Choroid plexus epithelial cell (primary cell): ENCODE measurements at places on chromosomes 13 and 19.

DNA sequence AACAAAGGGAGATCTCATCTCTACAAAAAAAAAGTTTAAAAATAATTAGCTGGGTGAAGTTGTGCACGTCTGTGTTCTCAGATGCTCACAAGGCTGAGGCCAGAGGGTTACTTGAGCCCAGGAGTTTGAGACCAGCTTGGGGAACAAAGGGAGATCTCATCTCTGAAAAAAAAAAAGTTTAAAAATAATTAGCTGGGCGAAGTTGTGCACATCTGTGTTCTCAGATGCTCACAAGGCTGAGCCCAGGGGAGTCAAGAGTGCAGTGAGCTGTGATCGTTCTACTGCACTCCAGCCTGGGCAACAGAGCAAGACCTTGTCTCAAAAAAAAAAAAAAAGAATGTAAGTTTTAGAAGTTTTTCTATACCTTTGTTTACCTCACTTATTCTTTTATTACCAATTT lies 127.3 kb downstream of the FGF9 start:
- DNase-seq = no peak

GRCh38 chr13:74026753-74027152 lies 107.5 kb downstream of the KLF12 start:
- peak; percentile 86 for DNase-seq

DNA sequence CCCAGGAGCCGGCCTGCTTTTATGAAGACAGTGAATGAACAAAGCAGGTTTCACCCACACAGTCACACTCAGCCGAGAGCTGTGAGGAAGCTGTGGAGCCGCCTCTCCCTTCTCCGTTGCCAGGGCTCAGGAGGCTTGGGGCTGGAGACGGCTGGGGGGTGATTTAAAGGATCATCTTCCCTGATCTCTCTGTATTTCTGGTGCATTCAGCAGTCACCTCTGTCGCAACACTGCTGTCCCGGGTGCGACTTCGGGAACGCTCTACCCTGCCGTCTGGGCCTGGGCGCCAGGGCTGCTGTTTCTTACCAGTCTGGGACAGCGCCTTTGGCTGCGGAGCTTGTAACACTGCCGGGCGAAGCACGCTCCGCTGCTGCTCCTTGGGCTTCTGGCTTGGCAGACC lies 18.1 kb downstream of the CAPS start:
- DNase-seq = no peak

DNA sequence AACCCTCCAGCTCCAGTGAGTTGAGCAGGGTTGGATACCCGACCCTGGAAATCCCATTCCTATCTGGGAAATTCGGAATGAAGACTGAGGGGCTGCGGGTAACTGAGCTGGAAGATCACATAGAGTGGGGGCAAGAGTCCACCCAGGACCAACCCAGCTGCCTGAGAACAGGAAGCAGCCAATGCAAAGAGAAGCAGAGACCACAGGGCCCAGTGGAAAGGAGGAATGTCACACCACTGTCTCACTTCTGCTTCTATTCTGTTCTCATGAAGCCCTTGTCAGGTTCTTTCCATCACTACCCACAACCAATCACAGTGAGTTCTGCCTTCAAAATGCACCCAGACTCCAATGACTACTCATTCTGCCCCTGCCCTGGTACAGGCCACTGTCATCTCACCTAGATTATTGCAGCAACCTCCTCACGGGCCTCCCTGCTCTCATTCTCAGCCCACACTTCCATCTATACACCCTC lies 15.3 kb downstream of the DYRK1B start:
- no peak for DNase-seq

GRCh38 chr13:113845723-113846635 lies 17.9 kb downstream of the GAS6 start:
- no peak for DNase-seq

GRCh38 chr13:65856431-65856830 lies 1373.7 kb downstream of the PCDH9 start:
- peak; percentile 82 for DNase-seq

GRCh38 chr19:42068361-42068755 lies 1.6 kb downstream of the GRIK5 start:
- no peak for DNase-seq

- no peak for DNase-seq
Observed at GRCh38 chr19:7856679-7857663, 17.2 kb downstream of the PRR36 start.
